ENCODE measurements at places on chromosomes 2 and 18.

DNA sequence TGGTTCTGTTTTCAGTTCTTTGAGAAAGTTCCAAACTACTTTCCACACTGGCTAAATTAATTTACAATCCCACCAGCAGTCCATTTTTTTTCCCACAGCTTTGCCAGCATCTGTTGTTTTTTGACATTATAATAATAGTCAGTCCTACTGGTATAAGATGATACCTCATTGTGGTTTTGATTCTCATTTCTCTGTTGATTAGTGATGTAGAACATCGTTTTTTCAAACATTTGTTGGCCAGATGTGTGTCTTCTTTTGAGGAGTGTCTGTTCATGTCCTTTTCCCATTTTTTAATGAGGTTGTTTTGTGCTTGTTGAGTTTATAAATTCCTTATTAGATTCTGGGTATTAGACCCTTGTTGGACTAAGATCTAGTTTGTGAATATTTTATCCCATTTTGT lies 376.8 kb upstream of the NT5C1B start:
- DNase-seq = no peak

- DNase-seq = no peak
Measured at GRCh38 chr2:121038431-121038830, 246.6 kb downstream of the TFCP2L1 start.

DNA sequence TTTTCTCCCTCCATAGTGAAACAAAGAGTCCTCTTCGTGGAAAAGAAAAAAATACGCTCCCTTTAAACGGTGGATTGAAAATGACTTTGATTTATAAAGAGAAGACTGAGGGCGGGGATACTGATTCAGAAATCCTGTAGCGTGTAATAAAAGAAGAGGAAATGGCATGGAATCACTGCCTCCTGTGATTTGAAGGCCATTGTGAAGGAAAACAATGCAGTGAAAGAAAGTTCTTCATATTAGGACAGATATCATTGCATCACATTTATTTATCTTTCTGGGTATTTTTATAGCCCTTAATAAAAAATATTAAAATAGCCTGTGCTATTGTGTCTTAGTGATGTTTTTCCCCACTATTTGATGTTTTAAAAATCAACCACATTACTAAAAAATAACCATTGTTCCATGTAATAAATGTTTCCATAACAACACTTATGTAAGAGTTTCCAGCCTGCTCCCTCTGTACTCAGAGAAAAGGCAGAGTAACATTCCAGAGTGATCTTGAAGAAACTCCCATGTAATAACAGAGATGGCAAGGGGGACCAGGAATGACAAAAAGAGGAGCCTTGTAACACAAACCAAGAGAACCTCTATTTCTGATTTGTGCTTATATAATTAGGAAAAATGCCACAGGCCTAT lies 8.0 kb downstream of the MRPL33 start:
- no peak for DNase-seq

DNA sequence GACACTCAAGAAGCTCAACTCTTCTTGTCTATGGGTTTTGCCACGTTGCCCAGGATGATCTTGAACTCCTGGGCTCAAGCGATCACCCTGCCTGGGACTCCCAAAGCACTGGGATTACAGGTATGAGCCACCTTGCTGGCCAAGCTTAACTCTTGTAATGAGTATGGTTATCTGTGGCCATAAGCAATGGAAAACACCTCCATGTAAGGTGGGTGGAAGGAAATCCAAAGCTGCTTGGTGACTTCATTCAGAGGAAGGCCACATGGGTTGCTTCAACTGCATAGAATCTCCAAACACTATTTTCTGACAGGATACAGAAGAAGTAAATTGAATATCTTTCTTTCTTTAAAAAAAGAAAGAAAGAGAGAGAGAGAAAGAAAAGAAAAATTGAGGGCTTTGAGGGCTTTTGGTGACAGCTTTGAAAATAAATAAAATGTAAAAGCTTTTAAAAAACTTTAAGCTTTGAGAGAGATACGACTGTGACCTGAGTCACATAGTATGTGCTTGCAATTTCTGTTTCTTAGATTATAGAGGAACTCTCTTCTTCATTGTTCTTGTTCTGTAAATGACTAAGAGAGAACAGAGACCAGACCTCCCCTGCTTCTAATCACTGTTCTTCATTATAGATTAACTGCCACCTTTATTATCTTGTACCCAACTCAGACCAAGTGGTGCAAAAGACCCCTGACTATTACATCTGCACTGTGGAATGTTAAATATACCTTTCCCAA lies 123.1 kb upstream of the NDUFV2 start:
- DNase-seq = no peak

- DNase-seq = peak; percentile 92
Measured at GRCh38 chr2:121018136-121019061, 266.6 kb downstream of the TFCP2L1 start.

GRCh38 chr2:15920696-15921095 lies 19.7 kb upstream of the MYCN start:
- DNase-seq = no peak

GRCh38 chr2:191863988-191864387 lies 17.1 kb upstream of the CAVIN2 start:
- no peak for DNase-seq

GRCh38 chr2:108640731-108641130 lies 78.6 kb upstream of the RANBP2 start:
- DNase-seq = no peak

- DNase-seq = no peak
Measured at GRCh38 chr2:193112986-193113385, 918.3 kb upstream of the TMEFF2 start.

GRCh38 chr2:64904413-64905329 lies 84.5 kb upstream of the SLC1A4 start:
- DNase-seq = no peak

DNA sequence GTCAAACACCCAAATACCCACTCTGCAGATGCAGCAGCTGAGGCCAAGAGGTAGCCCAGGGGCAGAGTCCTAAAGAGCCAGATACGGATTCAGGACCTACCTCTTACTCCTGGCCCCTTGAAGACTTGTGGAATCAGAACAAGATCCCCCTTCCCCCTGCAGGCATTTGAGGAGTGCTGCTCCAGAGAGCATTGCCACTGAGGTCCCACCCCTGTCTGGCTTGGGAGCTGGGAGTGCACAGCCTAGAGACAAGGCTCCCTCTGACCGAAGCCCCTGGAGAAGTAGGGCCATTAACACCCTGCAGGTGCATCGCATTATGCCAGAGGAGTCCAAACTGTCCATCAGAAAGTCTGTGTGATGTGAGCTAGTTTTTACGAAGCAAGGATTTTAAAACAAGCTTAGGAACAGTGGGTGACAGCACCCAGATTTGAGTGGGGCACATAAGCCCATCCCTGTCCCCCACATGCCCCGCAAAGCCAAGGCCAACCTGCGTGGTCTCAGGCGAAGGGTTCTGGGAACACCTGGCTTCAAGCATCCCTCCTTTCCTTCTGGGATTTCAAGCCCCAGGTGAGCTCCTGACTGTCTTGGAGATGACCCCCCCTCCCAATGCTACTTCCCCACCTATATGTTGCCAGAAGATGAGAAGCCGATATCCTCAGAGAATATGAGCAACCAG lies 48.4 kb downstream of the MTERF4 start:
- no peak for DNase-seq

Measured in lung (tissue), 17 donors.